Ascending aorta (tissue), 2 donors: ENCODE measurements at places on chromosomes 4 and X. TPM values are rescaled to one million over a fixed set of nuclear protein-coding genes. Genes with fewer than 3 reads are reported as not detected.

Gene GLRB
- total RNA-seq: 8.4 TPM

Gene FGFBP2
- not detected for total RNA-seq

Gene CYLC1
- not detected for total RNA-seq

Gene INTS6L
- total RNA-seq: 11.9 TPM

Gene FMR1NB
- total RNA-seq: not detected

Gene AMMECR1
- 3.5 TPM for total RNA-seq

Gene PROM1
- total RNA-seq: 7.2 TPM

Gene SLIT2
- 25.2 TPM for total RNA-seq

Gene IGSF1
- total RNA-seq: 1.5 TPM

Gene GPR173
- total RNA-seq: 2.1 TPM

Gene SERTM2
- total RNA-seq: not detected

Gene GRIA3
- total RNA-seq: 2.8 TPM

Gene USP53
- 75.4 TPM for total RNA-seq

Gene CTAG2
- not detected for total RNA-seq

Gene GPR82
- total RNA-seq: not detected

Gene CSAG2
- total RNA-seq: not detected

Gene PNMA3
- total RNA-seq: not detected

Gene CLDN34
- total RNA-seq: not detected

Gene SPANXN3
- not detected for total RNA-seq

Gene RNF212
- not detected for total RNA-seq

Gene AFF1
- 112 TPM for total RNA-seq

Gene PCDH7
- total RNA-seq: 127 TPM

Gene GBA3
- not detected for total RNA-seq

Gene AGTR2
- not detected for total RNA-seq
